Stimulated activated CD8-positive, alpha-beta memory T cell treated with anti-CD3 and anti-CD28 coated beads, Interleukin-4, amount 100 ng/mL, for 4 hours (primary cell): ENCODE measurements at places on chromosomes 12 and 14.

GRCh38 chr14:35279369-35279768, 12.8 kb upstream of the PSMA6 start:
- no peak for DNase-seq

DNA sequence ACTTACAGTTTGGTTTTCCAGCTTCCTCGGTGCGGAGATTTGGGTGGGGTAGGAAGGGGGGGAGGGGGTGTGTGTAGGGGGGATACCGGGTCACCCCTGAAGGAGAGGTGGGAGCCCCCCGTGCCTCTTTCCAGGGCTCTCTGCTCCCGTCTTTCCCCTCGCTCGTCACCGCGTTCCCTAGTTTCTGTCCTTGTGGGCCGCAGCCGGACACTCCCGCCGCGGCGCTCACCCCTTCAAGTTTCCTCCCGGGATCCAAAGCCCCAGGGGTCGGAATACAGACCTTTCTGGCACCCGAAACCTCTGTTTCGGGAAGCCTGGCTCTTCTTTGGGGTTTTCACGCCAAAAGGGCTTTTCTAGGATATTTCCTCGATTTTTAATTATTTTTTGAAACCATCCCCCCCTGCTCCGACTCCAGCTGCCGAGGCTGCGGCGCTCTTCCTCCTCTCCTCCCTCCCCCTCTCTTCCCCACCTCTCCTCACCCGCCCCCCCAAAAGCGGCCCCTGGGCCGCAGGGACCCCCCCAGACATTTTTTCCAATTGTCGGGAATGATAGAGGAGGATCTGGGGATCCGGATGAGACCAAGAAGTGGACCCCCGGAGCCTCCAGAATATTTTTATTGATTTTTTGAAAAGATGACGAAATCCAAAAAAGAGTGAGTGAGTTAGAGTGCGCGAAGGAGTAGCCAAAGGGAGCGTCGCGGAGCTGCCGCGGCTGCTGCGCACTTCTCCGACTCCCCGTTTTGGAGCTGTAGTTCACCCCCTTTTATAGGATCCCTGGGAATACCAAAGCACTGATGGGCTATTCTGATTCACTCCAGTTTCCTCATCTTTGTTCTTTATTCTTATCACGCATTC, 1.7 kb downstream of the CCND2 start:
- DNase-seq: no peak

GRCh38 chr14:104319491-104320241, 181.3 kb downstream of the KIF26A start:
- DNase-seq: no peak

DNA sequence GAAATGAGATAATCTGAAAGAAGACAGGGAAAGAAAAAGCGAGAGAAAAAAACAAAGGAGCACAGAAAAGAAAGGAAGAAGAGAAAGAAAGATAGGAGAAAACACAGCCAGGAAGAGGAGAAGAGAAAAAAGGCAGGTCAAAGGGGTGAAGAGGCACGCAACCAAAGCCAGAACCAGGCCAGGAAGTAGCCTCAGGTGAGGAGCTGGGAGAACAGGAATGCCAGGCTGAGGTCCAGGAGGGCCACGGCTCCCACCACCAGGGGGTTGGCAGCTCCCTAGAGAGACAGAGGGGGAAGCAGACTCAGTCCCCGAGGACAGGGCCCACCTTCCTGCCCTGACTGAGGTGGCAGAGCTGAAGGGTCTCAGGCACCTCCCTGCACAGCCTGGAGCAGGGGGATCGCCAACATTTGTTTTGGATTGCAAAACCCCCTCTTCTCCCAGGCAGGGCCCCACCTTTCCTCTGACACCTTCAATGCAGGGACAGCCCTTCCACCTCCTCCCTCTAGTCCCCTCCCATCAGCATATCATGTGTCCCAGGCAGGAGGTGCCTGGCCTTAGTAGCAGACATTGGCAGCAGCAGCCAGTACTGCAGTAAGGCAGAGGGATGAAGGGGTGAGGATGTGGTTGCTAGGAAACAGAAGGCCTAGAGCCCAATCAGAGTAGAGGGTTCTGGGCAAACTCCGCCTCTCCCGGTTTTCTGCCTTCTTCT, 2.0 kb upstream of the AP1G2 start:
- DNase-seq: no peak

GRCh38 chr14:73742520-73743238, 28.5 kb upstream of the PNMA1 start:
- no peak for DNase-seq

GRCh38 chr12:28222081-28222700, 31.9 kb downstream of the CCDC91 start:
- peak; percentile 40 for DNase-seq

DNA sequence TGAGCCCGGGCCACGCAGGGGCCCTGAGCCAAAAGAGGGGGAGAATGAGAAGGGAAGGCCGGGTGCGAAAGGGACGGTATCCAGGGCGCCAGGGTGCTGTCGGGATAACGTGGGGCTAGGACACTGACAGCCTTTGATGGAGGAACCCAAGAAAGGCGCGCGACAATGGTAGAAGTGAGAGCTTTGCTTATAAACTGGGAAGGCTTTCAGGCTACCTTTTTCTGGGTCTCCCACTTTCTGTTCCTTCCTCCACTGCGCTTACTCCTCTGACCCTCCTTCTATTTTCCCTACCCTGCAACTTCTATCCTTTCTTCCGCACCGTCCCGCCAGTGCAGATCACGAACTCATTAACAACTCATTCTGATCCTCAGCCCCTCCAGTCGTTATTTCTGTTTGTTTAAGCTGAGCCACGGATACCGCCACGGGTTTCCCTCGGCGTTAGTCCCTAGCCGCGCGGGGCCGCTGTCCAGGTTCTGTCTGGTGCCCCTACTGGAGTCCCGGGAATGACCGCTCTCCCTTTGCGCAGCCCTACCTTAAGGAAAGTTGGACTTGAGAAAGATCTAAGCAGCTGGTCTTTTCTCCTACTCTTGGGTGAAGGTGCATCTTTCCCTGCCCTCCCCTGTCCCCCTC, 3.0 kb downstream of the SSTR1 start:
- DNase-seq: no peak

DNA sequence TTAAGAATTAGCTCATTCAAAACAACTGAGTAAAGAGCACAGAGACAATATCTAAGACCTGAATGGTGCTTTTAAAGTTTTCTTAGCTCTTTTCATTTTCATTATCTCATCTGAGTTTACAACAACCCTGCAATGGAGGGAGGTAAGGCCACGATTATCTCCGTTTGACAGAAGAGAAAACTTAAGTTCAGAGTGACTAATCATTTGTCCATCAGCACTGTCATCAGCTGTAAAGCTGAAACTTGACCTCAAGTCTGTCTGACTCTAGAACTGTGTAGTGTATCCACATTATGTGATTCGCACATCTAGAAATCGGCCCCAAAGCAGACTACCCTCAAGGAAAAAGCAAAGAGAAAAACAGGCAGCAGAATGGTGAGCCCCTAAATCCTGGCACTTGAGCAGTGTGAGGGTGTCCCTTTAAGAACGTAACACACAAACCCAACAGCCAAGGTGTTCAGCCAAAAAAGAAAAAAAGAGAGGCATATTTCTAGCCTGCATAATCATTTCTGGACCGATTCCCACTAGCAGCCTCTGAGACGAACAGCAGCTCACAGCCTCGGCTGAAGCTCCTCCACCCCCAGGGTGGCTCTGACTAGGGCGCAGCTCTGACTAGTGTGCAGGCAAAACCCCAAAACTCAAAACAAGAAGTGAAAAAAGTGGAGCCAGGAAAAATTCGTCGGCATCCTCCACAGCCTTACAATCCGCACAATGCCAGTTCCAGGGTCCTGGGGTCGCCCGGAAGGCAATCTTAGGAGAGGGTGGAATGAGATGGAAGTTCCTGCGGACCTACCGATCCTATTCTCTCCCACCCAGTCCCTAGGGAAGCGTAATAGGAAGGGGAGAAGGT, 1.6 kb downstream of the STXBP6 start:
- no peak for DNase-seq

DNA sequence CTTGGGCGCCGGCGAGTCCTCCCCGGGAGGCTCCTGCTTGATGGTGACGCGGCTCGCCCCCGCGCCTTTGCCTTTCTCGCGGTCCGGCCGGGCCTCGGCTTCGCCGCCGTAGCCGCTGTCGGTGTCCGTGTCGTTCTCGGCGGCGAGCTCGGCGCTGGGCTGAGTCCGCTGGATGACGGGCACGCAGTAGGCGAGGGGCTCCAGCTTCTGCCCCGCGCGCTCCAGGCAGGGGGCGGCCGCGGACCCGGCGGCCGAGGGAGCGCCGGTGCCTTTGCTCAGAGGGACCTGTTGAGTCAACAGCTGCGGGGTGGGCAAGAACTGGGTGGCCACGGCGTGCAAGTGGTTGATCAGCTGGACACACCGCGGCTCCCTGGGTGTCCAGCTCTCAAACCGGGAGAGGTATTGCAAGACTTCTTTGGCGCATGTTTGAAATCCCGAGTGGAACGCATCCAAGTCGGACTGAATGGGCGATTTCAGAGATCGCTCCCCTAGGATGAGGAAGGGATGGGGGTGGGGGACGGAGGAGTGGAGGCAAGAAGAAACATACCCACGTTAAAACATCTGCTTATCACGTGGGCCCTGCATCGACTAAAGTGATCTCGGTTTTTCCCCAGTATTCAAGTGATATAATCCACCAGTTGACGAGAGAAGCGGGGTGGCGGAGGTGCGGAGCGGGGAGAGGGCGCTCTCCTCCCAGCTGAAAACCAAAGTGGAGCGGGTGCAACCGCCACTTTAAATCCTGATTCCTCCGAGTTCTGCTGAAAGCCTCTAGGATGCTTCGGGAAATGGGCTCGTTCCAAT, 2.0 kb downstream of the BHLHE41 start:
- DNase-seq: no peak

DNA sequence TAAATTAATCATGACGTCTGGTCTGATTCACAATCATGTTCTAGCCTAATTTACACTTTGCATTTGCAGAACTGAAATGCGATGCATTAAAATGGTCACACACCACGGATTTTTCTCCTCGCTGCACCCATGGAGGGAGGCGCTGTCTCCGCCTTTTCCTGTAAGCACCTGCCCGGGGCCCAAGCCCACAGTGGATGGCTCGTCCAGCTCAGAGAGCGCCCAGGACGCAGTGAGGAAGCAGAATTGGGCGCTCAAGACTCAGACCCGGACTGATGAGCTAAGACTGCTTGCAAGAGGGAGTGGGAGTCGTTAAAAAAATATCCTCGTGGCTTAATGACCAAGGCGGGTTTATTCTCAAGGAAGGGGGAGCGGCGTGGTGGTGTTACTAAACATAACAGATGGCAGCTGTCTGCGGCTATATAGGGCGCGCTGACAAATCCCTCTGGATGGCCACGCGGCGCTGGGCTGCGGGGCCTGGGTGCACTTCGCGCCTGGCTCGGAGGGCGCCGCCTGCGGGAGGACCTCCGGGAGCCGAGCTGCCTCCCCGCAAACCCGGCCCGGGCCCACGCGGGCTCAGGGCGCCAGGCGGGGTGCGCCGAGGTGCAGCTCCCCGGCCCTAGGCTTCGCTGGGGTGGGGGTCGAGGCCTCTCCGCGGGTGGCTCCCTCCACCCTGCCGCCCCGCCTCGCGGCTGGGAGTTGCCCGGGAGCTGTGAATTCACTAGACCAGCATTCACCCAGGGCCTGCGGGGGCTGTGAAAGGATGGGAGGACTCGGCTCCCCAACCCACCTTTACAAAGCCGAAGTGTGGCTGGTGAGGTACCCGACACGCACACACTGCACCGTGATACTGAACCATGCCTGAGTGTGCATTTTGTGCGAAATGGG, 78.7 kb downstream of the PPM1A start:
- no peak for DNase-seq

GRCh38 chr14:103227094-103227768, 104.0 kb downstream of the TNFAIP2 start:
- DNase-seq: no peak

DNA sequence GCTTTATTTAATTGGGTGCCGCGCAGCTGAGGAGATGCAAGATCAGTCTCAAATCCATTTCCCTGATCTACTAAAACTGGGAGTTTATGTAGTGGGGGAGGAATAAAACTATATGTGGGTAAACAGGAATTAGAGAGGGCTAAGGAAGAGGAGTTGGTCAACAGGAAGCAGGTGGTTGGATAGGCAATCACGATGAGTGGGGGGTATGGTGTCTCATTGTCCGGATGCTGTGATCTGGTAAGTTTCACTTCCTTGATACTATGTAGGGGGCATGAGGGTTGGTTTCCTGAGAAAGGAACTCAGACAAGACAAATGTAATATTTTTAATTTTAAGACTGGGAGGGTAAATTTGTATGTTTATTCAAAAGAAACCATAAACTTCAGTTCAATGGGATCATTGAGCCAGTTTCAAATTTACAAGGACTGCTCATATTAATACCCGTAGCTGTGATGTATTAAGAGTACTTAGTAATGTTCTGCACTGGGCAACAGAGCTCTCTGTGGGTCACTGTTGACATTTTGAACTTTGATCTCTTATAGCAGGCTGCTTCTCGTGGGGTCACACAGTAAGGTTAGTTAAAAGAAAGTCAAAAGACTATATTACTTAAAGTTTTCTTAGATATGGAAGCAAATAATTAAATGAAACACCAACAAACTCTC, 786.2 kb upstream of the FBXO33 start:
- no peak for DNase-seq

- no peak for DNase-seq
These were observed 93.7 kb downstream of the KCNMB4 start for GRCh38 chr12:70459786-70460185.

GRCh38 chr12:26867080-26867479, 34.1 kb upstream of the ITPR2 start:
- no peak for DNase-seq

- no peak for DNase-seq
These were observed 285.1 kb upstream of the NOS1 start for GRCh38 chr12:117646520-117646919.

- DNase-seq: no peak
These were observed 130.8 kb upstream of the RAP1B start for GRCh38 chr12:68479896-68480291.

GRCh38 chr14:104116756-104117340, 21.5 kb upstream of the KIF26A start:
- no peak for DNase-seq

DNA sequence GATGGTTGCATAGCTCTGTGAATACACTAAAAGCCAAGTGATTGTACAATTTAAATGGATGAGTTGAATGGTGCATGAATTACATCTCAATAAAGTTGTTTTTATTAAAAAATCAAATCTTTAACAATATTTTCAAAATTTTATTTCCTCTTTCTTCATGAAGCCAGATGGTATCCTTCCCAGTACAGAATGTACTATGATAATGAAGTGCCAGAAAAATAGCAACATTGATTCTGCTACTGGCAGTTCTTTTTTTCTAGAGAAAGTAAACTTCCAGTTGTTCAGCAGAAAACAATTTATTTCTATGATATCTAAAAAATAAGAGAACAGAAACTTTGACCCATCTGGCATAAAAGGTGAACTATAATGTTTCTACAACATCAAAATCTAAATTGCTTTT, 61.5 kb downstream of the SLC2A13 start:
- no peak for DNase-seq

DNA sequence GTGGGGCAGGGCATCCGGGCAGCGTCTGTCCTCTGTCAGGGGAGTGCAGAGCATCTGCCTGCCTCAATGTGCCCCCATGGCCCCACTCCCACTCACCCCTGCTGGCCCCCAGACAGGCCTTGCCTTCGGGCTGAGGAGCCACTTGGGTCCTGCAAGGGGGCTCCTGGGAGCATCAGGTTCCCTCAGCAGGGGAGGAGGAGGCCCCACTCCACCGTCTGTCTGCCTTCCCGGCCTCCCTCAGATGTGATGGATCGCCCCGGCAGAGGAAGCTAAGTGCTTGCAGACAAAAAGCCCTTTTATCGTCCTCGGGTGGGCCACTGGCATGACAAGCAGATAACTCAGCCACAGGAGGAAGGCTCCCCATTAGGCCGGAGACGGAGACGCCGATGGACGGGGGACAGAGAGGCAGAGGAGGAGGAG, 35.1 kb downstream of the NCOR2 start:
- DNase-seq: no peak
